ENCODE measurements at places on chromosomes 12 and 14.

DNA sequence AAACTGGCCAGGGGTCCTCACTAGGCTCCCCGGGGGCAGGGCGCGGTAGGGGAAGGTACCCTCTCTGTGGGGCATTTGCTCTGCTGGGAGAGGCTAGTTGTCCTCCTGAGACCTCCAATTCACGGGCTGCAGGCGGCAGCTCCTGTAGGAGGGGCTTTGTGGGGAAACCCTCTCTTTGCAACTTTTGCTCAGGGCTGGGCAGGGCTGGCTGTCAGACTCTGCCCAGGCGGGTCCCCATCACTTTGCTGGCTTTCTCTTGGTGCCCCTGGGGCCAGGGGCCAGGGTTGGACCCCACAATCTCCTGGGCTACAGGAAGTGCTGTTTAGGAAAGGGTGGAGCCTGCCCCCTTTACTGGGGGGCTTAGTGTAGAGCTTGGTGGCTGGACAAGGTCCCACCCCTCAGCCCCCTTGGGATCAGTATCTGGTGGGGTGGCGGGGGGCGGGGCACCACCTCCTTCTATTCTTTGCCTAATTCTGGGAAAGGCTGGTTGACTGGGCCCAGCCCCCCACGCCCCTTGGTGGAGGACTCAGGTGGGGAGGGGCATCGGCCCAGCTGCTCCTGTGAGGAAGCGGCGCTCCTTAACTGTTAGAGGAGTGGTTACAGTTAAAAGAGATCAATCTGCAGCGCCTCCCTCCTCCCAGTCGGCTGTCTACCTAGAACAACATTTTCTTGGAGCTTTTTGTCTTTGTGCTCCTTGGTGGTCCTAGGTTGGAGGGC is 918.7 kb downstream of the AACS start:
- no peak for DNase-seq

DNA sequence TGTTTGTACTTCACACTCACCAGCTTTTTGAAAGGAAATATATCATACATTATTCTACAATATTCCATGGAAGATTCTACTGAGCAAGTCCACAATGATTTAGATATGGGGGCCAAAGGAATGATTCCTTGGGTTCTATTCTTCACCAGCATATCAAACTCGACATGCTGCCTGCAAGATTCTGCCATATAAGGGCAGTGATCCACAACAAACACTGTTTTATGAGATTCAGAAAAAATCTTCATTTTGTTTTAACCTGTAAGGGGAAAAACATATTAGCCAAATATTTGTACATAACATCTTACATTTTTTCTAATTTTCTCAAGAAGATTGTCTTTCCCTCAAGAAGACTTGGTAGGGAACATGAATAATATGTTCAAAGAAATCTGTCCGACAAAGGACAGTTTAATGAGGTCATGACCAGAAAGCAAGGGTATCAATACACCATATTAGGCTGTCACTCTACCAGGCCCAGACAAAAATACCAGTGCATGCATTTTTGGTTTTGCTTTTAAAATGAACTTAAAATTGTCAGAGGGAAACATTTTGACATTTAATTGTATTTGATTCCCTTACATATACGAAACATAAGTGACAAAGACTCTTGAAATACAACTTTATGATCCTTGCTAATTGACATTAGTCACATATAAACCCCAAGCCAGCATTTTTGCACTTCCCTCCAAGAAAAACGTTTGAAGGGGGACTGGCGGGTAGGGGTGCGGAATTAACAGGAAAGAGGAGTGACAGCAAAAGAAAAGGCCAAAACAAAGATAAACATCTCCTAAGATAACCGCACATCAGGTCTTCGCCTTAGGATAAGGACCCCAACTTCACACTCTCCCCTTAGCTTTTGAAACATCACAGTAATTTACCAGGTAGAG is 980 bp downstream of the INTS13 start:
- no peak for DNase-seq

DNA sequence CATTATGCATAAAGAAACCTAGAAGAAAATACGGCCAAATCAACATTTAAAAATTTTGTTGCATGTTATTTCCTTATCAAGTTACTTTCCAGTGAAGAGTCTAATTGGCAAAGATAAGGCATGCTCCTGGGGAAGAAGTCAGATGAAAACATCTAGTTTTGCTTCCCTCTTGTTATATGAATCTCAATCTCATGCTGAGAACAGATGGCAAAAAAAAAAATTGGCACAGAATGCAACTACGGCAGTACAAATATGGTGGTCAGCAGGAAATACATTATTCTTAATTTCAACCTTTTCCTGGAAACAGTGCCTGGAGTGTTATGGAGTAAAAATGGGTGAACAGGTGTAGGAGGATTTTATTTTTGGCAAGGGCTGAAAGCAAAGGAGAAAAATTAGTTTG is 32.8 kb downstream of the HECTD4 start:
- DNase-seq: peak; percentile 80

DNA sequence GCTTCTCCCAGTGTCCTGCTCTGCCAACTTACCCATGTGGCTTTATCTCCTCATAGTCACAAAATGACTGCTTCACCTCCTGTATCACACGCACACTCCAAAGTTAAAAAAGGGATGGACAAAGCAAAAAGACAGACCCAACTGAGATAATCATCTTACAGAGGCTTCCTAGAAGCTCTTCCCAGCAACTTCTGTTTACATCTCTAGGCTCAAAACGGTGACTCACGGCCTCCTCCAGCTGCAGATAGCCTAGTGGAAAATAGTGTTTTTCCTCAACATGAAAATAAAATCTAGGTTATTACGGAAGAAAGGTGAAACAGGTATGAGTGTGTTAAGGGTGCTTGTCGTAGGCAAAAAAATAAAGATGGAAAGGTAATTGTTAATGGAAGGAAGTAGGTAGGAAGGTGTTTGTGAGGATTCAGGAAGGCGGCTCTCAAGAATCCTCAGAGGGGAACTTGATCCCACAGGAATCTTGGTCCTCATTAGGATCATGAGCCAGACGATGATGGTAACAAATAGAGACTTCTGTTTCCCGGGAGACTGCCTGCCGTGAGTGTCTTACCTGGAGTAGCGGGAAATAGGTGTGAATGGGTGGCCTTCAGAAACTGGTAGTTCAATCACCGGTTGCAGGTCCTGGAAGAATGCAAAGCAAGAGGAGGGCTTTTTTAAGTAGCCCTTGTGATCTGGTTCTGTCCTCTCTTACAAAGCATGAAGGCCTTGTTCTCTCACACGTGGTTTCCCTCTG is 487.5 kb upstream of the TMEM132C start:
- DNase-seq: no peak

DNA sequence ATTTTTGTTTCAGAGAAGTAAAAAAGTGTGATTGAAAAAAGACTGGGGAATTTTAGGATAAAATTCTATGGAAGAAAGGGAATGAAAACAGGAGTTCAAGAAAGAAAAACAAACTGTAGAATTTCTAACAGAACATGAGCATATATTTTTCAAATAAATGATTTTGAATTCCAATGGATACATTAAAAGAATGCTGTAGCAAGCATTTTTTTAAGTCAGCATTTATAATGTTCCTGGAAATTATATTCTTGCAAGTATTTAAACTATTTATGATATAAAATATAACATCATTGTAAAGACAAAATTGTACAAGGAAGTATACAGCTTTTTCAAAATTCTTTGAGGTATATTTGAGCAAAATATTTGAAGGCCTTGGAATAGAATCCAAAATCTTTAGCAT is 450.7 kb downstream of the AEBP2 start:
- no peak for DNase-seq

GRCh38 chr14:52313903-52314594 is at the start of gene PTGER2:
Gene PTGER2 (plus strand): TSS chr14:52314312. CDS start chr14:52314549, 237 bp downstream.
- DNase-seq: peak; percentile 78

GRCh38 chr12:100311317-100311716 is 44.3 kb downstream of the SCYL2 start:
- no peak for DNase-seq

DNA sequence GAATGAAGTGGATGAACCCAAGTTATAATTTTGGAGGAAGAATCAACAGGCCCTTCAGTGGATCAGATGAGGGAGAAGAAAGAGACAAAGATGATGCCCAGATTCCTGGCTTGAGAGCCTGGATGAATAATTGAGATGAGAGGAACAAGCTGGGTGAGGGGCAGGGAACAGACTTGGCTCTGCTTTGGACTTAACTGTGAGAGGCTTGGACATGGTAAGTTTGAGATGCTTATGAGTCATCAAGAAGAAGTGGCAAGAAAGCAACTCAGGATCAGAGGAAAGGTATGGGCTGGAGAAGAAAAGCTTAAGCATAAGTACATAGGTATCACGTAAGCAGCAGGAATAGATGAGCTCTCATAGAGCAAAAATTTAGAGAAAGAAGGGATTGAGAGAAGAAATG is 55.3 kb downstream of the FIGNL2 start:
- DNase-seq: no peak

DNA sequence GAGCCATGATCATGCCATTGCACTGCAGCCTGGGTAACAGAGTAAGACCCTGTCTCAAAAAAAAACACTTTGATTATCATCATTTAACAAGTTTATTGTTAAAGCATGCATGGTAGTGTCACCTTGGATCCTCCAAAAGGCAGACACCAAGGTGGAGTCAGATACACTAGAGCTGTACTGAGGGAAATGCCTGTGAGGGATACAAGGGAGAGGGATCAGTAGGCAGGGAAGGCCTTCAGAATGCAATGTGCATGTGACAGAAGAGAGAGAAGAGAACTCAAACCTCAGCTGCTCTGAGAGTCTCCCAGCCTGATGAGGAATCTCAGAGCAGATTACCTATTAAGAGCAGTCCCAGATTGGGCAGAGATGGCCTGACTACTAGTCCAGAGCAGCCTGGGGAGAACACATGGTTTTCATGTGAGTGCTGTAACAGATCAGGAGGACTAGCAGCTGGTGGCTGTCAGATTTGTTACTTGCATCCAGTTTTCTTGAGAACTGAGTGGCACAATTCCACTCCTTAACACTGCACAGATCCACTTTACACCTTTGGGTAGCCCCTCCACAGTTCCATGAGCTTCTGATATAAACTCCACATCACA is 38.0 kb upstream of the A2ML1 start:
- no peak for DNase-seq

DNA sequence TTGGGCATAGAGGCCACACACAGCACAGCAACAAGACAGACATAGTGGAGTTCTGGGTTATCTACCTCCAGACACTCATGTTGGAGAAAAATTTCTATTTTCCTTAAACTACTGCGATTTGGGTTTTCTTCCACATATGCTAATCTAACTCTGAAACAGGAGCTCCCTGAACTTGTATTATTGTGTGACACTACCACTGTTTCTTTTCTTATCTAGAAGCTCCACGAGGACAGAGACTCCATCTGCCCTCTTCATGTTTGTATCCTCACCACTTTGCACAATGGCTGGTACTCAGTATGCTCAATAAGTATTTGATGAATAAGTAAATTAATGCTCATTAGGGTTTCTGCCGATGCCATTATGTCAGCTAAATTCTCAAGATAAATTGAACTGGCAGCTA is 218.6 kb downstream of the PAX9 start:
- peak; percentile 24 for DNase-seq

DNA sequence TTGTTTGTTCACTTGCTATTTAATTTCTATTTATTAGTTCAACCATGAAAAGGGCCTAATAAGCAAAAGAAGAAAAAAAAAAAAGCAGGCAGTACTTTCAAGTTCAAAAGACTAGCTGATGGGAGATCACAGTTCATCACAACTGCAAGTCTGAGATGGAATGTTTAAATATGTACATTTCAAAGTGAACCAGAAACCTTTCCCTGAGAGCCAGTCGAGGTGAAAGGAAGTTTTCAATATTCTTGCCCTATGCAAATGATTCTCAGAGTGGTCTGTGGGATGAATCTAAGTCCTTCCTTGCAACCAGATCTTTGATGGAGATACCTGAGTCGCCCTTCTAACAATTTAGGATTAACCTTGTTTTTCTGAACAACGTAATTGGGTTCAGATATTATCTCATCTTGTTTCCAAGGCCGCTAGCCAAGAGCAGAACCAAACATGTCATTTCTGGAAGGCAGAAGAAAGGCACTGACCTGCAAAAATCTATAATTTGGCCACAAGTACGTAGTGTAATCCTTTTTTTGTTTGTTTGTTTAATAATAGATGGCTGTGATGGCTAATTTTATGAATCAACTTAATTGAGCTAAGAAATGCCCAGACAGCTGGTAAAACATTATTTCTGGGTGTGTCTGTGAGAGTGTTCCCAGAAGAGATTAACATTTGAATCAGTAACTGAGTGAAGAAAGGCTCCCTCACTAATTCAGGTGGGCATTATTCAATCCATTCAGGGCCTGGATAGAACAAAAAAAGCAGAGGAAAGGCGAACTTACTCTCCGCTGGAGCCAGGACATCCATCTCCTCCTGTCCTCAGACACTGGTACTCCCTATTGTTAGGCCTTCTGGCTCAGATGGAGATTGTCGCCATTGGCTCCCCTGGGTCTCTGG is 171.1 kb upstream of the TMPO start:
- no peak for DNase-seq

GRCh38 chr12:92035477-92035876 is 110.2 kb downstream of the BTG1 start:
- DNase-seq: no peak

DNA sequence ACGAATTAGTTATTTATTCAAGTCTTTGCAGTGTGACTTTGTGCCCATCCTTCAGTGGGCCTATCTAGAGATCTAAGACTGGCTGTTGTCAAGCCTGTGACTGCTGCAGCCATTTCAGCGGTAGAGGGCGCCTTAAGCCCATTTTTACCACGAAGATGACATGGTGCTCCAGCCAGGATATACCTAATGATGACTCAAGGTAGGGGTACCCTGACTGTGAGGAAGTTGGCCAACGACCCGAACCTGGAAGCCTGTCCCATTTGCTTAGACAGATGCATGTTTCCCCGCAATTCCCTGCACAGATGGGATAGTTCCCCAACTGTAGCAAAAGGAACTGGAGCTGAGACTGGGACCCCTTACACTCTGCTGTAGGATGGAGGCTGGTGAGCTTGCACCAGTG is 41.3 kb downstream of the RAB3IP start:
- peak; percentile 50 for DNase-seq

DNA sequence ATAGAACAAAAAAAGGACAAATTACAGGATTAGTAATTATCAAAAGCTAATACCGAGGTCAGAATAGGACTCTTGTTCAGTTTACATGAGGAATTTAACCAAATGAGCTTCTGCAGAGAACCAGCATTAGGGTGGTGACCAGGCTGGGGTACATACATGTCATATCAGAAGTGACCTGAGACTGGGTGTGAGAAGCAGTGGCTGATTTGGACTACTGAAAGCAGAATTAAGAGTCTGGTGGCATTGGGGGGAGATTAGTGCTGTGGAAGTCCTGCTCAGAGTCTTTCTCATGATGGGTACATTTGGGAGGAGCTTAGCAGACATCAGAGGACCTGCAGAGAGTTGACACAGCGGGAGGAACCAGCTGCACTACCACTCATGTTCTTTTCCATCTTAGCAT is 21.7 kb downstream of the TRAF3 start:
- DNase-seq: no peak

DNA sequence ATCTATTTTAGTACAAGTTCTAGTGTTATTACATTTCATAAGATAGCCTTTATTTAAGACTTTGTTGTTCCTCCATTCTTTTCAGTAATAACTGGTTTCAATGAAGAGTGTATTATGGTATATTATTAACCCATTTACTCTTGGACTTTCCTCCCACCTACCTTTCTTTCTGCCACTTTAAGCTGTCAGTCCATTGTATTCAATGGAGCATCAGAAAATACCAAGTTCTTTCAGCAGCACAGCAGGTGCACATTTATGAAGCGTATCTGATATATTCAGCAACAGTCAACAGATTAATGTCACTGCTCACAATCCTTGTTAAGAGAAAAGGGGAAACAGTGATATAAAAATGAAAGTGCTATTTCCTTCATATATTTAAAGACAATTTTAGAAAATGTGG is 660.9 kb downstream of the C12orf50 start:
- DNase-seq: no peak
